ENCODE measurements at places on chromosomes 13 and 19.

GRCh38 chr13:52428295-52428694, 22.1 kb downstream of the VPS36 start:
- no peak overlapping the region for H3K27ac ChIP-seq
- H3K4me3 ChIP-seq = no peak overlapping the region
- DNase-seq = no peak
- no peaks in the 10 kb centered on the region for H3K4me1 ChIP-seq

DNA sequence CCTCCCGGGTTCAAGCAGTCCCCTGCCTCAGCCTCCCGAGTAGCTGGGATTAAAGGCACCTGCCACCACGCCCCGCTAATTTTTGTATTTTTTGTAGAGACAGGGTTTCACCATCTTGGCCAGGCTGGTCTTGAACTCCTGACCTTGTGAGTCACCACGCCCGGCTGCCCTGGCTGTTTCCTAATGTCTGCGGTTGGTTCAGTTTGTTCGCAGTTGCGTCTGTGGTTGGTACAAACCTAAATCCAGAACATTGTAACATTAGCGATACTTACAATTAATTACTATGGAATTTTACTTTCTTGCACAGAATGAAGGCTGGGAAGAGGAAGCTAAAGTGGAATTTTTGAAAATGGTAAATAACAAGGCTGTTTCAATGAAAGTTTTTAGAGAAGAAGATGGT, 38.1 kb downstream of the RNF17 start:
- no peak for DNase-seq
- H3K4me3 ChIP-seq = no peak overlapping the region

- no peaks in the 10 kb centered on the region for H3K36me3 ChIP-seq
- no peaks in the 10 kb centered on the region for H3K27me3 ChIP-seq
- no peaks in the 10 kb centered on the region for H3K4me1 ChIP-seq
- DNase-seq = no peak
- no peak overlapping the region for H3K4me3 ChIP-seq
These were observed 57.8 kb downstream of the WTIP start for GRCh38 chr19:34539396-34539795.

DNA sequence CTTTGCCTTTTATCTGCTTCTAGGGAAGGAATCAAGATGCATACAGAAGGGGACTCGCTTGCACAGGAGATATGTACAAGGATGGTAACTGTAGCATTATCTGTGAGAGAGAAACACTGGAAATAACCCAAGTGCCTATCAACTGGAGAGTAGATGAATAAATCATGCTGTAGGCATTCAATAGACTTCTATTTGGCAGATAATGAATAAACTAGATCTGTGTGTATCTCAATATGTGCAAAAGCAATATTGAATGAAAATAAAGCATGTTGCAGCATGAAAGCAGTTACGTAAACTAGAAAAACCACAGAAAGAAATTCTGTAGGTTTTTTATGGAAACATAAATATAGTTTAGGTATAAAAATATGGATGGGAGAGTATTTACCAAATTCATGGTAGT, 38.6 kb upstream of the RGCC start:
- DNase-seq = no peak
- no peak overlapping the region for H3K27ac ChIP-seq
- H3K4me1 ChIP-seq = no peaks in the 10 kb centered on the region

DNA sequence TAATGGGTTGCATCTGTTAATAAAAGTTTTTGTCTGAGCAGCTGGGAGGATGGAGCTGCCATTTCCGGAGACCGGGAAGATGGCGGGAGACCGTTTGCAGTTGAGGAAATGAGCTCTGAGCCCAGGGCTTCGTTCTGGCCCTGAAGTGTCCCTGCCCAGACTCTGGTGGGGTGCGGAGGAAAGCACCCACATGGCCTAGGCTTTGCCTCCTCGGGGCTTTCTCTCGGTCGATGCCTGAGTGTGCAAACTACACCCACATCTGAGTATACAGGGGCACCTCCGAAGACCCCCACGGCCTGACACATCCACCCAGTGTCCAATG, 15.6 kb upstream of the NANOS3 start:
- DNase-seq = no peak
- H3K36me3 ChIP-seq = no peaks in the 10 kb centered on the region
- H3K27me3 ChIP-seq = peaks cover 9% of the 10 kb centered on the region
- peak overlapping the region; percentile 62 for H3K4me3 ChIP-seq
- peaks cover 25% of the 10 kb centered on the region for H3K4me1 ChIP-seq
